ENCODE measurements at places on chromosomes 4 and X.
A peak's percentile ranks its signal among the peaks of the same experiment; 100 is the strongest.

- peak; percentile 32 for DNase-seq
These were observed 149.8 kb upstream of the TLL1 start for GRCh38 chr4:165723051-165723795.

- no peak for DNase-seq
These were observed 193.4 kb upstream of the GPR101 start for GRCh38 chrX:137227151-137227550.

DNA sequence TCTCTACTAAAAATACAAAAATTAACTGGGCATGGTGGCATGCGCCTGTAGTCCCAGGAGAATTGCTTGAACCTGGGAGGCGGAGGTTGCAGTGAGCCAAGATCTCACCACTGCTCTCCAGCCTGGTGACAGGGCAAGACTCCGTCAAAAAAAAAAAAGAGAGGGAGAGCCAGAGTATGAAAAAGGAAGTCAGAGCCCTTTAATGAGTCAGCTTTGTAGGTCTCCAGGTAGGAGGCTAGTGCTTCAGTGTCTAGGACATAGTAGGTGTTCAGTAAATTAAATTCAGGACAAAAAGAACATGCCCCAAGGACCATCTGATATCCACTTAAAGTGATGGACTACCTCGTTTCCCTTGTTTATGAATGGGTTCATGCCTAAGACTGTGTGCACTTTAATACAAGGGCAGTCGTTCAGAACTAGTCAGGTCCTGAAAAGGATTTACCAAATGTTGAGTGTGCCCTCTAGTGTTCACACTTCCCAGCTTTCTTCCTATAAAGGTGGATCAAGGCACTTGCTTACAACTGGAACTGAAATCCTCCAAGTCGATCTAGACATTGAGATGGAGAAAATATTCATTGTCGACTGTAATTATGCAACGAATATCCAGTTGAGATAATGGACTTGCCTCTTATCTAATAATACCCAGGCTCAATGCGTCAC, 29.0 kb downstream of the F9 start:
- DNase-seq: peak; percentile 66

DNA sequence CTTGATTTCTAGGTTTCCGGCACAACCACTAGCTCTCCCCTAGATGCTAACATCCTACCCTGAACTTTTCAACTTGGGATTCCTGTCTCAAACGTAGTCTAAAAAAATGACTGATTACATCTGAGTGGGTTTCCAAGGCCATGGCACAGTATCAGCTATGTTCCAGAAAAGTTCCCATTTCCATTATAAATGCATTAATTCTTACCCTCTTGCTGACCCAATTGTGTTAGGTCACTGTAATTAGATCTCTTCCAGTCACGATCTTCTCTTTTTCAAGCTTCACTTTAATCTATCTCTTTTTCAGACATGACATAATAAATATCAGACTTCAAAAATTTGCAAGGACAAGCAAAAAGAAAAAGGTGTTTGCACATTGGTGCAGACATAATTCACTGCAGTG, 50.6 kb upstream of the PDE5A start:
- DNase-seq: peak; percentile 37

DNA sequence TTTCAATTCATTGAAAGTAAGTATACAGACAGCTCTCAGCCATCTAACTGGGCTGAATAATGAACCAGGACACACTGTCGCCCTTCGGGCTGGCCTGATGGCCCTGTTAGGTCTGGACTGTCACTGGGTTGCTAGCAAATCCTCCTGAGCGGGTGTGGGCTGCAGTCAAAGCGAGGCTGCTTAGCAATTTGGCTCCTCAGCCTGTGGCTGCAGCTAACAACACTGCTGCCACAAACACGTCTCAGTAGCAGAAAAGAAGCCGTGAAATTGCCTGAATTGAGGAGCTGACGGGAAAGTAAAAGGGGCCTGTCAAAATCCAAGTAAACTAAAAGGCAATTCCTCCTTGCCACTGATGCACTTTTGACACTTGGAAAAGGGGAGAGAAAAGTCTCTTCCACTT, 72.8 kb downstream of the SMIM20 start:
- DNase-seq: no peak

DNA sequence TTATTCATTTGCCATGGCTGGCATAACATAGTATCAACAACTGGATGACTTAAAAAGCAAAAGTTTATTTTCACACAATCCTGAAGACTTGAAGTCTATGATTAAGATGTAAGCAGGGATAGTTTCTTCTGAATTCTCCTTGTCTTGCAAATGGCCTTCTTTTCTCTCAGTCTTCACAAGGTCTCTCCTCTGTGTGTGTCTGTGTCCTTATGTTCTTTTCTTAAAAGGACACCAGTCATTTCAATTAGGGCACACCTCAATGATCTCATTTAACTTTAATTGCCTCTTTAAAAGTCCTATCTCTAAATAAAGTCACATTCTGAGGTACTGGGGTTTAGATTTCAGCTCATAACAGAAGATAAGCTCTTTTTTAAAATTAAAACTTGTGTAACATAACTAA, 399.7 kb downstream of the PABPC4L start:
- no peak for DNase-seq

- DNase-seq: no peak
These were observed 168.7 kb upstream of the HAND2 start for GRCh38 chr4:173698557-173699262.

GRCh38 chr4:3013323-3013722, 50.0 kb downstream of the GRK4 start:
- DNase-seq: no peak

- DNase-seq: no peak
These were observed 213.8 kb upstream of the LDB2 start for GRCh38 chr4:17112292-17112659.

GRCh38 chr4:128566693-128567092, 242.8 kb upstream of the JADE1 start:
- DNase-seq: no peak

GRCh38 chr4:67871867-67872266, 11.9 kb downstream of the TMPRSS11D start:
- DNase-seq: peak; percentile 26

GRCh38 chr4:89929425-89930159, 34.9 kb downstream of the MMRN1 start:
- DNase-seq: no peak

GRCh38 chrX:28586286-28586685, 960 bp upstream of the IL1RAPL1 start:
- DNase-seq: no peak

DNA sequence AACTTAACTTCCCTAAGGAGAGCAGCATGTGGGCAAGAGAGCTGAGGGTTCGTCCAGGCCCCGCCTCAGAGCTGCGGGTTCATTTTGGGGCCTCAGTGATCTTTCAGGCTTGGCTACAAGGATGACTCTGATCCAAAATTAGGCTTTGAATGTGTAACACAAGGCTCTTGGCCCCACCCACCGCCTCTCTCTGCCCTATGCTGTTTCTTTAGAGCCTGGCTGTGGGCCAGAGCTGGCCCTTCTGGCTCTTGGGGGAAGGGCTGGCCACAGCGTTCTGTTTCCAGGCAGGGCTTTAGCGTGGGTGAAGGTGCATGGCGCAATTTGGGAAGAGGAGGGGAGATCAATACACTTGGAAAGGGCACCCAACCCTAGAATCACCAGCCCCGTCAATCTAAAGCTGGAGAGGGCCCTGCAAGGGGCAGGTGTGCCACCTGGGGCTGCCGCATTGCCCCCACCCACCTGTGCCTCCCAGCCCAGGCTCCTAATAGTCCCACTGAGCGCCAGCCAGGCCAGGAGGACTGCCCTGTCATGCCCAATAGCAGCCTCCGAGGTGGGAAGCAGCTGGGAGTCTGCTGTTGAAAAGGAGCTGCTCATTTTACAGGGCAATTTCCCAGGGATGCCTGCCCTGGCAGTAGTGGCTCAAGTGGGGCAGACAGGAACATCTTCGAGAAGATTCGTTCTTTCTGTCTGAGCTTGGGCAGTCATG, 84.5 kb upstream of the MAML3 start:
- peak; percentile 33 for DNase-seq

DNA sequence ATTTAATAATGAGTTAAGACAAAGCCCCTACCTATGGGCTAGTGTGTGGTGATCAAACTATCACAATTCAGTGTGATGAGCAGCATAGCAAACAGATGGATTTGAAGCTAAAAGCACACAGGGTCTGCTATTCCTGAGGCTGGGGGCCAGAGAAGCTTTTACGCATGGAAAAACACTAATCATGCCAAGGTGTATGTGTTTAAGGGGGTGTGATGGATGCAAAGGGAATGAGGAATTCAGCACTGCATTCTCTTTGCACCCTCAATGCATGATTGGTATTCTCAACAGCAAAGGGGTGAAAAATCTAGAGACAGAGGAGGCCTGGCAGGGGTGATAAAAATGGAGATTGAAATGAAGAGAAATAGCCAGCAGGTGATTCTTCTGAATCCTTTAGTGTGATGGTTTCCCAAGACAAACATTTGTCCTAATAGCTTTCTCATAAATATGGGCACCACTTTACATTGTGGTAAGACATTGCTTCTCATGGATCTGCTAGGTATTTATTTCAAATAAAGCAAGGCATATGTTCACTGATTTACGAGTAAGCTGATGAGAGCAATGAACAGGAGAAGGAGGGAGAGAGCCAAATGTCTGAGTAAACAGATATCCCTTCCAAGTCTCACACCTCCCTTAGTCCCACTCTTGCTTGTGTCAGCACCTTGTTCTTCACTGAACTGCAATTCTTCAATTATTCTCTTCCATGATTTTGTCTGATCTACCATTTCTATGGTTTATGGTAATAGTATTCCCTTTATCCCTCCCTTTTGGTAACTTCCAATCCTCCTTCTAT, 15.7 kb downstream of the C1QTNF7 start:
- DNase-seq: no peak

DNA sequence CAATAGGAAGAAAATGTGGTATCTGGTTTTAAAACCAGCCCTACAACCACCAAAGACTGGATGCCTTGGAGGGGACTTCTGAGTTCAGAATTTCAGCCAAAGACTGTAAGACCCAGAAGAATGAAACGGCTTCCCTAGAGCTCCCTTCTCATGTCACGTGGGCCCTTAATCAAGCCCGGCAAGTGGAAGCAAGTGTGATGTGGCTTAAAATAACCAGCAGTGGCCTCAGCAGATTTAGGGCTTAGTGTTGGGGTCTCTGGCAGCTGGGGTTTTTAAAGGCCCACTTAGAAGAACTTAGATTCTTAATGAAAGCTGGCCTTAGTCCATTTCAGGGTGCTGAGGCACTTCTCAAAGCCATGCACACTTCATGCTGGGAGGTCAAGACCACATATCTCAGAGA, 111.2 kb upstream of the TBC1D9 start:
- no peak for DNase-seq

DNA sequence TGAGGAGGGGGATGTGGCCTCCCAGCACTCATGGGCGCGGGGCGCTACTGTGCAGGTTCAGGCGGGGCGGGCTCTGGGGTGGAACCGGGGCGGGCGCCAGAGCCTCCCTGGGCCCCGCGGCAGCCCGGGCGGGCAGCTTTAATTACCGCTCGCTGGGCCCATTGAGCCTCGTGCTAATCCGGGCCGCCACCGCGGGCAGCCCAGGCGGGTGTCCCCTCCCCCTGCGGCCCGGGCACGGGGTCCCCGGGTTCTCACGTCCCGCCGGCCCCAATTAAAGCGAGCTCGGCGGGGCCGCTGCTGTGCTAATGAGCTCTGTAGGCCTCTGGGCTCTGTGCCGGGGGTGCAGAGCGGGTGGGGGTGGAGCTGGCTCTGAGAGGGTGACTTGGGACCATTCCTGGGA, 22.8 kb upstream of the FGFR3 start:
- DNase-seq: no peak

- no peak for DNase-seq
These were observed 49.1 kb downstream of the GALNT7 start for GRCh38 chr4:173217727-173218126.

DNA sequence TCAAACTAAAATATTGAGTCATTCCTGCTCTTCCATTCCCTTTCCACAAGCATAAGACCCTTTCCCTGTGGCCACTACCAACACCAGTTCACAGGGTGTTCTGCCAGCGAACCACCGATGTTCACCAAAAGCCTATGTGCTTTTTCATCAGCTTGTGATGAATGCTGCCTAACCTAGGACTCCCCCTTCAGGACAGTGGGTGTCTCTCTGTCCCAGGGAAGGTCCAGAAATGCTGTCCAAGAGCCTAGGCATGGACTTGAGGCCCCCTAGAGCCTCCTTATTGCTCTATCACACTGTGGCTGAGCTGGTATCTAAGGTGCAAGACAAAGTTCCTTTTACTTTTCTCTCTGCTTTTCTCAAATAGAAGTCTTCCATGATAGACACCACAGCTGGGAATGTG, 1015.6 kb downstream of the PCDH19 start:
- DNase-seq: no peak

DNA sequence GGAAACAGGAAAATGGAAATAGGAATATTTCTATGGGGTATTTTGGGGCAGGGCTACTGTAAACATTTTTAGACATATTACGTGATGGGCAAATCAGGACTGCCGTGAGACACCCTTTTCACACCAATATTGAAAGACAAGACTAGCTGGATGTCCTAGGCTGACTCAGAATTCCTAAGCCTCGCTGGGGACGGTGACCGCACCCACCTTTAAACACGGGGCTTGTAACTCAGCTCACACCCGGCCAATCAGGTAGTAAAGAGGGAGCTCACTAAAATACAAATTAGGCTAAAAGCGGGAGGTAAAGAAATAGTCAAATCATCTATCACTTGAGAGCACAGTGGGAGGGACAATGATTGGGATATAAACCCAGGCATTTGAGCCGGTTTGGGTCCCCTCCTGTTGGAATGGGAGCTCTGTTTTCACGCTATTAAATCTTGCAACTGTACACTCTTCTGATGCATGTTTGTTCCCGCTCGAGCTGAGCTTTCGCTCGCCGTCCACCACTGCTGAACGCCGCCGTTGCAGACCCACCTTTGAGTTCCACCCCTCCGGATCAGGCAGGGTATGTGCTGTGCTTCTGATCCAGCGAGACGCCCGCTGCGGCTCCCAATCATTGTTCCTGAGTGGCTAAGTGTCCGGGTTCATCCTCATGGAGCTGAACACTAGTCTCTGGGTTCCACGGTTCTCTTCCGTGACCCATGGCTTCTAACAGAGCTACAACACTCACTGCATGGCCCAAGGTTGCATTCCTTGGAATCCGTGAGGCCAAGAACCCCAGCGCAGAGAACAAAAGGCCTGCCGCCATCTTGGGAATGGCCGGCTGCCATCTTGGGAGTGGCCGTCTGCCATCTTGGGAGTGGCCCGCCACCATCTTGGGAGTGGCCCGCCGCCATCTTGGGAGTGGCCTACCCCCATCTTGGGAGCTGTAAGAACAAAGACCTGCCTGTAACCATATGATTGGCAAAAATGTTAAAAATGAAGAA, 152.6 kb downstream of the CRLF2 start:
- no peak for DNase-seq

DNA sequence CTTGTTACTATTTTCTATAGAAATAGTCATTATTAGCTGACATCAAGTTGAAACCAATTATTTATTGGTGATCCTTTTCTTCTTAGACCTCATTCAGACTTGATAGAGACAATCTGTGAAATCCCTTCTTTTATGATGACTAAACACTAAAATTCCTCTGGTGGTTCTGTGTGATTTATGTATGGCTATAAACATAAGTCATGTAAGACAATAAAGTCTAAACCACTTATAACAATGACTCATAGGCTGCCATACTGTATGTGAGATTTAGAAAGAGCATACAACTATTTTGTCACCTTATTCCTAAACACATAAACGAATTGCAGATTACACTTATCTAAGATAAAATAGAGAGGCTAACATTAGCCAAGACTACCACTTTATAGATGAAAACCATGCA, 101.1 kb upstream of the PRR32 start:
- no peak for DNase-seq

- DNase-seq: no peak
These were observed 71.6 kb downstream of the FAM53A start for GRCh38 chr4:1612278-1613098.

GRCh38 chr4:83128240-83128929, 13.9 kb upstream of the PLAC8 start:
- DNase-seq: peak; percentile 53
